ENCODE measurements at places on chromosomes 1 and 21.

- no peak for DNase-seq
Measured at GRCh38 chr1:212203630-212204029, 81.6 kb upstream of the PPP2R5A start.

DNA sequence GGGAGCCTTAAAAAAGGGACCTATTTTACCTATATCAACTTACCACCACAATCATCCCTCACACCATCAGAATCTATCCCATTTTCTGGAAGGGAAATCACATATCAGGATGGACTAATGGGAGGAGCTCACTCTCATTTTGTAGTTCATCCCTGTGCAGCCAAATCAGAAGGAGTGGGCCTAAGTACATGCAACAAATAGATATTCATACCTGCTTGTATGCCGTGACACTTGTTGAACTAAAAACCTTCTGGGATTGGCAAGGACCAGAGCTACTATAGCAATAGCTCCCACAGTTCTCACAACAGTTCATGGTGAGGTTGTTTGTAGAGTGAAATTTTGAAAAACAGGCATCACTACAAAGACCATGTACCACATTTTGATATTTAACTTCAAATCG, 17.3 kb downstream of the ZMYM6 start:
- no peak for DNase-seq

GRCh38 chr1:84403347-84403746, 5.1 kb downstream of the DNASE2B start:
- DNase-seq: no peak

DNA sequence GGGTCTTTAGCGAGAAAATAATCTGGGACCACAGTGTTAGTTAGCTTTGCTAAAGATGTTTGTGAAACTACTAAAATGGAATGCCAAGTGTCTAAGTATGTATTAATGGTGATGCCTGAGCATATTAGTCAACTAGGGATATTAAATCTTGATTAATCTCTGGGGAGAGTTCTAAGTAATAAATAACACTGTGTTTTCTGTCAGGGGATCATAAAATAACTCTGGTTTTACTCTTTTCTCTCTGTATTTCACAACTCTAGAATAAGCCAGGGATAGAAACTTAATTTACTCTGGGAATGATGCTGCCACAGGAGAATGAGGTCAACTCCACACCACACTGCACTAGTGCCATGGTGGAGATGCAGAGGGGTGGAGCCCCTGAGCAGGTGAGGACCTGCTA, 399.2 kb downstream of the PTBP2 start:
- DNase-seq: no peak

DNA sequence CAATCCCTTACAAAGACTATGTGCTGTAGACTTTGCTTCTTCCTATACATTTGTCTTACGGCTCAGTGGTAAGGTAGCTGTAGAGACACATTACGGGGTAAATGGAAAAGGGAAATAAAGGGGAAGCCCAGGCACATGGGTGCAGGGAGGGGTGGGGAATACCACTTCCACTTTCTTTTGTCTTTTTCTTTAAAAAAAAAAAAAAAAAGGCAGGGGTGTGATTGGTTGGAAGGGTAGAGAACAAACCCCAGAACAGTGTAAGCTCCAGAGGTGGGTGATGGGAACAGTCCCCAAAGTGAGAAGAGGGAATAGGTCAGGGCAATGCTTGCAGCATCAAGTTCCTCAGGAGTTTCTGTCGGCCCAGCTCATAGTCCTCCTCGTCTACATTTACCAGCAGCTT, 3.9 kb downstream of the NIT1 start:
- no peak for DNase-seq

DNA sequence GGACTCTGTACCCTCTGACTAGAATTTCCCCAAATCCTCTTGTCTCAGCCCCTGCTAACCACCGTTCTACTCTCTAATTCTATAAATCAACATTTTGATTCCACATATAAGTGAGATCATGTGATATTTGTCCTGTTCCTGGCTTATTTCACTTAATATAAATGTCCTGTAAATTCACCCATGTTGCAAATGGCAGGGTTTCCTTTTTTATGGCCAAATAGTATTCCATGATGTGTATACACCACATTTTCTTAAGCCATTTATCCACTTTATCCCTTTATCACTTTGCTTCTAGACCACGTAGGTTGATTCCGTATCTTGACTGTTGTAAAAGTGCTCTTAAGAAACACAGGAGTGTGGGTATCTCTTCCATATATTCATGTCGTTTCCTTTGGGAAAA, 8.9 kb downstream of the RNF187 start:
- no peak for DNase-seq

GRCh38 chr1:173410133-173410793, 66.9 kb upstream of the PRDX6 start:
- DNase-seq: no peak

Data from fibroblast of pulmonary artery (primary cell).